Pons (tissue), 1 donor: ENCODE measurements at places on chromosomes 7 and 10.

GRCh38 chr7:127879436-127879835 is 151.8 kb downstream of the LRRC4 start:
- DNase-seq = no peak

DNA sequence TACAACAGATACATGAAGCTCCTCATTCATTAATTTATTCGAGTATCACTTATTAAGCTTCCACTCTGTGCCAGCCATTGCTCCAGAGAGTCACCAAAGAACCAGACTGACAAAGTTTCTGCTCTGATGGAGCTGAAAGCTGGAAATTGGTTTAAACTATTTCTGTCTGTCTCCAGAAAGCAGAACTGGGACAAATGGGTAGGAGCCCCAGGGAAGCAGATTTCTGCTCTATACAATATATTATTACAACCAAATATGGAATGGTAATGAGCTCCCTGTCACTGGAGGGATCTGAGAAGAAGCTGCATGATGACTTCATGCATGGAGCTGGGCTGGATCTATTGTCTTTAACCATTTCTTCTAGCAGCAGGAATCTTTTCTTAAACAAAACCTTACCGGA is 165.4 kb upstream of the ADO start:
- DNase-seq = no peak

GRCh38 chr7:112866424-112866823 is 76.2 kb upstream of the TMEM168 start:
- no peak for DNase-seq

- DNase-seq = no peak
Observed at GRCh38 chr10:11272915-11273389, 255.3 kb downstream of the CELF2 start.

DNA sequence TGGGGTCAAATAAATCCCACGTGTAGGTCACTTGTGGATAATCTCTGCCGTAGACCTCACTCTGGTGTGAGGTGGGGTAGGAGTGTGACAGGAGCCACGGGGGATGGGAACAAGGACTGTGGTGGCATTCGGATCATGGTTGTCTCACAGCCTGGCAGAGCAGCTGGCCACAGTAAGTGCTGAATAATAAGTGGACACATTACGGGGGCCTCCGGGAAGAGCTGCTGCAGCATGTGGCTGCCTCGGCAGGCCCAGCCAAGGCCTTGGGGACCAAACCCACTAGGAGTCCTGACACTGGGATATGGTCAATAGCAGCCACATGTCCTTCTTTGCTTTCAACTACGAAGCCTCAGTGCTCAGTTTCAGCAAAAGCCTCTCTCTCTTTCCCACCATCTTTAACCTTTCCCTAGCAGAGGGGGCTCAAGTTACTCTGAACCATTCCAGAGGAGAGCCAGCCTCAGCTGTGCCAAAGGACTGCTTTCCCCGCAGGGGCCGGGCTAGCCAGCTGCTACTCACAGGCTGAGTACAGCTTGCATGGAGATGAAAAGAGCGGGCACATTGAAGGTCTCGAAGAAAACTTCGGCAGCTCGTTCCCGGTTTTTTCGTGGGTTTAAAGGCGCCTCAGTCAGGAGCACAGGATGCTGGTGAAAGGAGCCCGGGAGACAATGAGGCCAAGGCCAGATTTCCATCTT is 17.3 kb downstream of the ACTR1A start:
- DNase-seq = no peak

DNA sequence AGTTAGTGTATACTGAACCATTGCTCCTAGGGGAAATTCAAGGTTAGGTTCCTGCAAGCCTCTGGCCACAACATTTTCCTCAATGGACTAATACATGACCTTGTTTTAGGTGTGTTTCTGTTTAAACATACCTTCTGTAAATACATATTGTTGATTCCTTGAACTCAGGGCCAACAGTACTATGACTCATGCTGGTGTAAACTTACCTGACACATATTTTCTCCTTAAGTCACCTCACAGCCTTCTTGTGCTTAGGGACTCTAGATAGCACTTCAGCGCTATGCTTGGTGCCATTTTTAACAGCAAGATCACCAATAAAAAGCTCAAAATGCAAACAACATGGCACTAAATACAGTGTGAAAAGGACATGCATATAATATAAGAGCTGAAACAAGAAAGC is 176.4 kb downstream of the TAX1BP1 start:
- DNase-seq = no peak

DNA sequence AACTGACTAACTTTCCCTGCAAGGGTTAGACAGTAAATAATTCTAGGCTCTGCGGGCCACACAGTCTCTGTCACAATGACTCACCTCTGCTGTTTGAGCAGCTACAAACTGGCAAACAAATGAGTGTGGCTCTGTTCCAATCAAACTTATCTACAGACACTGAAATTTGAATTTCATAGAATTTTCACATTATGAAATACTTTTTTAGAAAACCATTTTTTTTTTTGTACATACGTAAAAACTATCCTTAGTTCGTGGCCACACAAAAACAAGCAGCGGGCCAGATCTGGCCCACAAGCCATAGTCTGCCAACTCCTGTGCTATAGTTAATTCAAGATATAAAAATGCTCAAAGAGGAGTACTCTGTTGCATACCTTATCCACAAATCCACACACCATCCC is 32.6 kb downstream of the PIP4K2A start:
- no peak for DNase-seq

GRCh38 chr7:7408001-7408770 is 127.5 kb downstream of the COL28A1 start:
- no peak for DNase-seq

GRCh38 chr10:115390607-115391006 is 297.4 kb downstream of the ATRNL1 start:
- no peak for DNase-seq

DNA sequence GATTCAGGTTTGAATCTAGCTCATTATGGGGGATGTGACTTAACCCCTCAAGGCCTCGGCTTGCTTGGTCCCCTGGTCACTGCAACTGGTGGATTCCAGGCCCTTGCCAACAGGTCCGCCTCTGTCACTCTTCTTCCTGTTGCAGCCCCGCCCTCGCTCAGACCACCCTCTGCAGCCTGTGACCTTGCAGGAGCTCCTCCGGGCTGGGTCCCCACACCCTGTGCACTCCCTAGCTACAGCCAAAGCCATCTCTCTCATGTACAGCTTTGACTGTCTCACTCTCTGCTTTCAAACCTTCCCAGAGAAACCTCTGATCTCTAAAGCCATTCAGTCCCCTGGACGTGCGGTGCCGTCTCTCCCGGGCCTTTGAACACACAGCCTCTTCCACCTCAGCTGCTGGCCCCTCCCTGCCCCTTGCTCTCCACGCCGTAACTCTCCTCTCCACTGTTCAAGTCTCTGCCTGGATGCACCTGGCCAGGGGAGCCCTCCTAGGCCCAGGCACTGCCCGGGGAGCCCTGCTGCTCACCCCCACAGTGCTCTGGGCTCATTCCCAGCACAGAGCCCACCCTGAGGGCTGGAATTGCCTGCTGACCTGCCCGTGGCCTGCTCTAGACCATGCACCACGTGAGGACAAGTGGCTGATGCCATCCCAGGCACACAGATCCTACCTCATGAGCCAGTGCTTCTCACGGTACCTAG is 485.8 kb upstream of the FOXK1 start:
- DNase-seq = no peak

- no peak for DNase-seq
Observed at GRCh38 chr7:142925413-142925812, 8.1 kb downstream of the TRPV5 start.

DNA sequence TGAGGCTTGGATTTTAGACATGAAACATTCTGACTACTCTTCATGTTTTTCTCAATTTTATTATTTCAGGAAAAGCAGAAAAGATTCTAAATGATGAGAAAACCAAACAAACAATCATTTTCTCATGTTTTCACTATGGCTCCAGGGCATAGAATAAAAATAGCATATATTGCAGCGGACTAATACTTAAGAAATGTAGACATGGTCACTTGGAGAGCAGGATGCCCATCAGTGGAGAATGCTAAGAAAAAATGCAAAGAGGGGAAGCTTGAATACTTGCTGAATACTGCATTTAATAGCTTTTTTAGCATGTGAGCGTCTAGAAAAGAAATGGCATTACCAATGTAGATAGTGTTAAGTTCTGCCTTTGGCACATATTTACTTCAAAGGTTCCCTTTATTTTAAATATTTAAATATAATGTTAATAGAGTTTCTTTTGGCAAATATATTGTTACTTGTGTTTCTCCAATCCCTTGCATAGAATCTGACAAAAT is 107.9 kb downstream of the PPP1R17 start:
- no peak for DNase-seq

DNA sequence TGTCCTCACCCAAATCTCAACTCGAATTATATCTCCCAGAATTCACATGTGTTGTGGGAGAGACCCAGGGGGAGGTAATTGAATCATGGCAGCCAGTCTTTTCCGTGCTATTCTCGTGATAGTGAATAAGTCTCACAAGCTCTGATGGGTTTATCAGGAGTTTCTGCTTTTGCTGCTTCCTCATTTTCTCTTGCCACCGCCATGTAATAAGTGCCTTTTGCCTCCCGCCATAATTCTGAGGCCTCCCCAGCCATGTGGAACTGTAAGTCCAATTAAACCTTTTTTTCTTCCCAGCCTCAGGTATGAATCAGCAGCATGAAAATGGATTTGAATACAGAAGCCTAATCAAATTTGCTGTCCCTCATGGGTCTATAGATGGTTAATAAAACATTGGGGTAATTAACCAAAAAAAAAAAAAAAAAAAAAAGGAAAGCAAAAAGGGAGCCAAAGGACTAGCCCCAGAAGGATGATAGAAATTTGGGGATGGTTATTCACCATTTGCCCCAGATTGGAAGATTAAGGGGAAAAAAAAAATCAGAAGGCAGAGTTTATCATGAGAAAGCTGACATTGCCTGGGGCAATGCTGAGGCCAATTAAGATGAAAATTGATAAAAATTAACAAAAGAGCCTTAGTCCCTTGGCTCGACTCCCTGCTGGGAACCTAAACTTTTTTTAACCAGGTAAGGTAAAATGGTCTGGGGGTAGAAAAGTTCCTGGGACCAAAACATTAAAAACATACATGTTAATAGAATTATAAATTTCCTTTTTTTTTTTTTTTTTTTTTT is 27.6 kb downstream of the AVL9 start:
- no peak for DNase-seq

- DNase-seq = no peak
Observed at GRCh38 chr7:119438315-119438714, 834.7 kb upstream of the KCND2 start.
